ENCODE measurements at places on chromosomes 13 and 19. TPM values are rescaled to one million over a fixed set of nuclear protein-coding genes. Genes with fewer than 3 reads are reported as not detected.

DNA sequence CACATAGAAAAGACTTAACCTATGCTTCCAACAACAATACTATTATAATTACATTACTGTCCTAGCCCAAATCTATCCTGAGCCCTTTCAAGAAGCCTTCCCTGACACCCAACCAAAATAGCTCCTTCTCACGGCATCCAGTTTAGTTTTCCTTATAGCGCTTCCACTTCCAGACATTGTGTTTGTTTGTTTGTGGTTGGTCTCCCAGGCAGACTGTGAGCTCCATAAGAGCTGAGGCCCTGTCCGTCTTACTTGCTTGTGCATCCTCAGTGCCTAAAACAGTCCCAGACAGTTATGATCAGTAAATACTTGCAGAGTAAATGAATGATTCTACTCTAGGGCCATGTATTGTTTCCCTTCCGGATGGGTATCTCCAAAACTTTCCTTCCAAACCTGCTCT lies 68.1 kb upstream of the STARD13 start:
- DNase-seq, result no peak

DNA sequence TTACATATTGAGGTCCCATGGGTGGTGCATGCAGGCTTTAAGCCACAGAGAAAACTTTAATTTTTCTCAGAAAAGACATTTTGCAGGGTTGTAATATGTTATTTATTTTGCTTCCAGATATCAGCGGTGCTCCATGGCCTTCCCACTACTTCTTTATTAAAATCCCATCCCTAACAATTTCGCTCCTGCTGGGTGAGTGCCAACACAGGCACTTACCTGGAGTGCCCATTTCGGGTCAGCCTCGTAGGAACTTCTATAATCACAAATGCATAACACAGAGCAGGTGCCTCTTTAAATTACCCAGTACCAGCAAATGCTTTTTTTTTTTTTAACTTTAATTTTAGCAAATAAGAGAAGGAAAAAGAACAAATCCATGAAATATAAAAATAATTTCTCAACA lies 86.4 kb downstream of the EFNB2 start:
- DNase-seq, result no peak

Gene HIF3A
- 52.0 TPM for total RNA-seq

Gene MBNL2
- 74.7 TPM for total RNA-seq

Gene MAP4K1
- 8.2 TPM for total RNA-seq

Data from mucosa of gallbladder (tissue), 1 donor.